Left kidney (tissue), 8 donors: ENCODE measurements at places on chromosomes 7 and 10.

DNA sequence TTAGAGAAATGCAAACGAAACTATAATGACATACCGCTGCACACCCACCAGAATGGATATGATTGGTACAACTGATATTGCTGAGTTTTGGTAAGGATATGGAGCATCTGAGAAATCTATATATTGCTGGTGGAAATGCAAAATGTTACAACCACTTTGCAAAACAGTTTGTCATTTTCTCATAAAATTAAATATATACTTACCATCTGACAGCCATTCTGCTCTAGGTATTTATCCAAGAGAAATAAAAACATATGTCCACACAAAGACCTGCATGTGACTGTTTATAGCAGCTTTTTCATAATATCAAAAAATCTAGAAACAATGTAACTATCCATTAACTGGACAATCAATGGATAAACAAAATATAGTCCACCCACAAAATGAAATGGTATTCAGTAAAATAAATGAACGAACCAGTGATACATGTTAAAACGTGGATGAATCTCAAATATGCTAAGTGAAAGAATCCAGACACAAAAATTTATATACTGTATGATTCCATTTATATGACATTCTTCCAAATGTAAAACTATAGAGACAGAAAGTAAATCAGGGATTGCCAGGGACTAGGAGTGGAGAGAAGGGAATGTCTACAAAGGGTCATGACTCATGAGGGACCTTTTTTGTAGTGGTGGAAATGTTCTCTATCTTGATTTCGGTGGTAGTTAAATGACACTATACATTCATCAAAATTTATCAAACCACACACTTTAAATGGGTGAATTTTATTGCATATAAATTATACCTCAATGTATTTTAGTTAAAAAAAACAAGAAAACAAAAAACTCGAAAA is 312.0 kb upstream of the GLI3 start:
- DNase-seq: no peak

GRCh38 chr10:100519311-100520051 is at the start of gene SEC31B:
Gene SEC31B, minus strand, starts transcription at chr10:100519861. Its CDS starts 2,909 bp downstream, at chr10:100516952.
- no peak for DNase-seq

DNA sequence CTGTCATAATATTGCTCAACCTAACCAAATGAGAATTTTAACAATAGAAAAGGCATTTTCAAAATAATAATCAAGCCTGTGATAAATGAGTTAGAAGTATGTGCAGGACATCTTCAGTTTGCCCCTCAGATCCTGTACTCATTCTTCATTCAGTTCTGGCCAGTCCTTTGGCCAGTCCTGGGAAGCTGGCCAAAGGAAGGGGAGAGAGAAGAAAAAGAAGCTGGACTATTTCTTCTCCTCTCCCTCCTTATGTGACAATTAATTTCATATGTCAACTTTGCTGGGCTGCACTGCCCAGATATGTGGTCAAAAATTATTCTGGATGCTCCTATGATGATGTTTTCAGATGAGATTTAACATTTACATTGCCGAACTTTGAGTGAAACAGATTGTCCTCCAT is 31.6 kb upstream of the ITGB8 start:
- no peak for DNase-seq

DNA sequence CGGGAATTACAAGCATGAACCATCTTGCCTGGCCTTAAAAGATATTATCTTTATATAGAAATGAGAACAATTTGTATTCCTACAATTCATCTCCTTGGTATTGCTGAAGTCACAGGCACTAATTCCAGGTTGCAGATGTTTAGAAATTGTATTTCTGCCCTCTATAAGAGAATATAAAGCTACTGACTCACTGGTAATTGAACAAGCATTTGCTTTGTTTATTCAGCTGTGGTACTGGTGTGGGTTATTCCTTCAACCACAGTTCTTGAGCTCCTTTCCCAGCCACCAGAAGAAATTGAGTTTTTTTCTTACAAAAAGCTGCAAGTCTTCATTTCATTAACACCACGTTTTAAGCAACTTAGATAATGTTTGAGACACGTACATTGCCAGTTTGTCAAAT is 29.0 kb upstream of the MPP7 start:
- DNase-seq: no peak

- DNase-seq: no peak
Measured at GRCh38 chr10:91925022-91925320, 1.4 kb downstream of the BTAF1 start.

DNA sequence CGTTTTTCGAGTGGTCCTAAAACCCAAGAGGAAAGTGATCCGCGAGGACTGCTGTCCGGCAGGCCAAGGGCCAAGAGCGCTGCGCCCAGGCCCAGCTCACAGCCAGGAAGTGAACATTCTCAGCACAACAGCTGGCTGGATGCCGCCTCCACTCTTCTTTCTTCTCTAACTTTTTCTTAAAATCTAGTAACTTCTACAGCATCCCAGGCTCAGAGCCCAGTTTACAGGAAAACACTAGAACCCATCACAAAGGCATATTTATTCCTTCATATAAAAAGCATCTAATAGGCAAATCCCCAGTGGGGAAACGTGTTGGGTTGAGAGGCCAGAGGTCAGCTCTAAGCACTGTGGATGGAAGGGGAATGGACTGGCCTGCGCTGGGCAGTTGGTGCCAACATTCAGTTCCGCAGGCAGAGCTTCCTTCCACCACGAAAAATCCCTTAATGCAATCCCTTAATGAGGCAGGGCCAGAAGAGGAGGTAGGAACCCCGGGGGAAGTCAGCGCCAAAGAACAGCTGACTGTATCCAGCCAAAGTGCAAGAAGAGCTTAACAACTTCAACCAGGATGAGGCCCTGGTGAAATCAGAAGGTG is 74.8 kb downstream of the ZRANB1 start:
- DNase-seq: no peak

- no peak for DNase-seq
Measured at GRCh38 chr7:74521855-74522254, 68.1 kb downstream of the GTF2IRD1 start.

- DNase-seq: no peak
Measured at GRCh38 chr10:114635101-114635500, 23.0 kb downstream of the ABLIM1 start.

DNA sequence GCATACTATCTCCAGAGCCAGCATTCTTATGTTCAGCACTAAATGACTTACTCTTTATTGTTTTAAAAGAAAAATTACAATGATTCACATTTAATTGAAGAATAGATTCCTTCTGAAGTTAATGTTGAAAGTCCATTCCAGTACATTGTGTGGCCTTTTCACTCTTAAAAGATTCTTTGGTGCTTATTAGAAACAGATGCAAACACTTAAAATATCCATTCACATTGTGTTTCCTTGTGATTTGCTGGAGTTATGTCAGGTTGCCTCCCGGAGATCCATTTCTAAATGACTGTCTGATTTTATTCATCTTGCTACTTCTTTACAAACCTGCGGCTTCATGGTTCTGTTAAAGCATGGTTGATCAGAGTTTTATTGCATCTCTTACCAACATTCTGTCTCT is 152.8 kb downstream of the FOXP2 start:
- DNase-seq: no peak

DNA sequence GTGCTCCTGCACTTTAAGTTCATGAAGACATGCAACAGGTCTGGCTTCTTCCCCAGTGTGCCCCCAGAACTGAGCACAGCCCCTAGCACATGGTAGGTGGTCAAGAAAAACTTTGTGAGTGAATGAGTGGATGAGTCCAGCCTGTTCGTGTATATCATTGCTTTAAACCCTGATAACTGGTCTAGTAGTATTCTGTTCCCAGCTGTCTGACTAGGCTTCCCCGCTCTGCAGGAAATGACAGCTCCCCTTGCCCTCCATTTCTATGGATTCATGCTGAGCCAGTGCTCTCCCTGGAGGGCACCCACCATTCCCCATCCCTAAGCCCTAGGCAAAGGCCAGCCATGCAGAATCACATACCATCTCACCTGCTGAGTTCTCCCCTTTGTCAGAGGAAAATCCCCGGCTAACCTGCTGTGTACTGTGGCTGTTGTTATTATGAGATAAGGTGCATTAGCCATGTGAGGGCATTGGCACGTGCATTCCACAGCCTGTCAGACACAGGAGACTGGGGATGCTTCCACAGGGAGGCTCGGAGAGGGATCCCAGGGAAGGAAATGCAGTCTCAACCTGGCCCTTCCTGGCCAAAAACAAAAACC is 698.9 kb downstream of the GRID1 start:
- DNase-seq: no peak

DNA sequence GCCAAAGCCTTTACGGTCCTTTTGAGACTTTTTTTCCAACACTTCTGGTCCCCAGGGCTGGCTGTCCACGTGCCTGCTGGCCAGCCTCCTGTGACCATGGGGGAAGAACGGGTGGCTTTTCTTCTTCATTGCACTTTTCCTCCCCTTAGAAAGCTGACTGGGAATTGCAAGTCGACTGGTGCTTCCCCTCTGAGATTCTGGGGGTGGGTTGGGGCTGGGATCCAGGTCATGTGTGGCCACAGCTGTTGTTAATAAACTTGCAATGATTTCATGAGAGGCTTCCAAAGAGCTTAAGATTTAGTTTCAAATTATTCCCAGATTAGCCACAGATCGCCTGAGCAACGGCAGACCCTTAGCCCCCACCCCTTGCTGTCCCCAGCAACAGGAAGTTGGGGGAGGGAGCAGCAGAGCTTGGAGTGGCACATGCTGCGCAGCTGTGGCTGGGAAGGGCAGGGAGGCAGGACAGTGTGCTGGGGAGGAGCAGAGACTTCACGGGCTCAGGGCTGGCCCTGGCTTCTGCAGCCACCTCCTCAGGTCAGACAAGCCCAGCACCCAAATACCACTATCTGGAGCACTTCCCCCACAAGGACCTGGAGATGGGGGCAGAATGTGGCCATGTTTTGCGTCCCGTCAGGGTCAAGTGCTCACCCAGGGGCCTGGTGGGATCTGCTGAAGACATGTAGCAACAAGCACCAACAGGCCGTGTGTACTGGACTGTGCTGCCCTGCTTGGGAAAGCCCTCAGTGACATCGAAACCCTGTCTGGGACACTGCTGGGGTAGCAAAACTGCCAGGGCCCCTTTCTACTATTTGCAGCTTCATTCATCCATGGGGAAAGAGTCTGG is 147.1 kb downstream of the RNF216 start:
- peak; percentile 82 for DNase-seq

DNA sequence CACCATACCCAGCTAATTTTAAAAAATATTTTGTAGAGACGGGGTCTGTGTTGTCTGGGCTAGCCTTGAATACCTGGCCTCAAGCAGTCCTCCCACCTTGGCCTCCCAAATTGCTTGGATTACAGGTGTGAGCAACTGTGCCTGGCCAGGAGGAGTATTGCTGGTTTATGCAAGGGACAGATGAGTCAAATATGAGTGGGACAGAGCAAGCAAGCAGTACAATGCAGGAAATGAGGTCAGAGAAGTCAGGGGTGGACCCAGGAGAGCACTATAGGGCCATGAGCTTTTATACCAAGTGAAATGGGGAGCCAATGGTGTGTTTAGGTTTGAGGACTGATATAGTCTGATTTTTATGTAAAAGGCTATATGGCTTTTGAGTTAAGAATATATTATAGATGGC is 6.3 kb downstream of the TSPAN13 start:
- no peak for DNase-seq

DNA sequence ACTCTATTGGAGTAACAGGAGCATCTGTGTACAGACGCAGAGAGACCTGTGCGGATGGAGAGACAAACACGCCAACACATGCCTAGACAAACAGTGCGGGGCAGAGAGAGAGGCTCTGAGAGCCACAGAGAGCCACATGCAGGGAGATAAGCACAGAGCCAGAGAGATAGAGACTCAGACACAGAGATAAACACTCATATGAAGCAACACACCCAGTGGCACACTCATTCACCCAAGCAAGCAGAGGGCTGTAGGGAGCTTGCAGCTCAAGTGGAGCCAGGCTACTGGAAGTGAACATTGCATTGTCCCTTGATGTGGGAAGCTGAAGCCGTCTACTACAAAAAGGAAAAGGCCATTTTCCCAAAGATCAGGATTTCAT is 46.6 kb upstream of the PODXL start:
- no peak for DNase-seq

- no peak for DNase-seq
Measured at GRCh38 chr10:23521735-23522134, 82.9 kb downstream of the OTUD1 start.

- DNase-seq: no peak
Measured at GRCh38 chr7:128891110-128891941, 19.2 kb downstream of the KCP start.

DNA sequence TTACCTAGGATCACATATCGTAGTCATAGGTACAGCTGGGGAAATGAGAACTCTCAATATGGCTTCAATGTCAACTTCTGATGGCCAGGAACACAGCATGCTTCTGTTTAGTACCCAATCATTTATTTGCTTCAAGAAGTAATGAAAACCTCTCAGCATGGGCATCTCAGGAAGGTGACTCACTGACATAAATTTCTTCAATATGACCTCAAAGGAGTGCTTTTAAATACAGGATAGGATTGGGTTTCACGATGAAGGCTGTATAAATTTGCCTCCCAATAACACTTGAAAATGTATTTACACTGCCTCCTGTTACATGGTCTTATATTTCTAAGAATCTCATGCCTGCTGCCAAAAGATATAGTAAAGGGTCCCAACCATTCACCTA is 15.1 kb downstream of the ITGA8 start:
- no peak for DNase-seq

DNA sequence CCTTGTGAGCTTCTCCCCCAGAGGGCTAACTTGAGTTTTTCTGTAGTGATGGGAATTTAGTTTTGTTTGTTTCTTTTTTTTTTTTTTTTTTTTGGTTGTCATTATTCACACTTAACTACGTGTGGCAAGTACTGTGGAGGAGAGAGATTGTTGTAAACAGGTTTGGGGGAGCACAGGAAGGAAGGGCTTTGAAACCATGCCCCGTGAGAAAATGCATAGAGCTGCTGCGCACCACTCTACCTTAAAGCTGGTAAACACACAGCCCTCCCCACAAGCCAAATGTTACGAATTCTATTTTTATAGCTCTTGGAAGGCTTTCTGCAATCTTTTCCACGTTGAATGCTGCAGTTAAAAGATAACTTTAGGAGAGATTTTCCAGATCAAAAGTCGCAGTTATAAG is 76.2 kb downstream of the ZNF22 start:
- no peak for DNase-seq

DNA sequence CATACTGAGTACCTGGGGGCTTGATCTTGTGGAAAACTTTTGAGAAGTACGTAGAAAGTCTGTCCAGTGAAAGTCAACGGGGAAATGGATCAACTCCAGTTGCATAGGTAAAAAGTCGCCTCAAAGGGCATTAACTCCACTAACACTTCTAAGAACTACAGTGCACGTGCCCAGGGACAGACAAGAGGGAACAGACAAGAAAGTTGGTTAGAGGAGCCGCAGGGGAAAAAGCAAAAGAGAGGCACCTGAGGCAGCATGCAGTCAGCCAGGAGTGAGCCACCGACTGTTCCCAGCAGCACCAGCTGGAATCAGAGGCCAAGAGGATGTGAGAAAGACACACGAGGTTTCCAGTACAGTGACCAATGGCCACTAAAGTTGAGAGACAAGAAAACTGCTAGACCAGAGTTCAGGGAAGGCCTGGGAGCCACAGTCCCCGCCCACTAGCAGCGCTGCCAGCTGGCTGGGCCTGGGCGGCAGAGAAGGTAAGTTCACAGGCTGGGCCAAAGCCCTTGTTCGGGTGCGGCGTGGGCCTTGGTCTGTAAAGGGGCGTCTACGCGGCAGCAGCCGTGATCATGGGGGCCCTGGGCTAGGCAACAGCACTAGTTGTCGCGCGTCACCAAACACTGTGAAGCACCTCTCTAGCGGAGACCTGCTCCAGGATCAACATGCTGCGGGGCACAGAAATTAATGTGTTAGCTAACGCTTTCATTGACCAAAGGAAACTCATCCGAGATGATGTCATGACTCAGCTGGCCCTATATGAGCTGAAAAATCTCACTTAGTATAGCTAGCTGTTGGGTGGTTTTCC is 14.0 kb downstream of the ITGB1 start:
- no peak for DNase-seq
